ENCODE measurements at places on chromosomes 11 and 22. TPM values are rescaled to one million over a fixed set of nuclear protein-coding genes. Genes with fewer than 3 reads are reported as not detected.

Gene DDX25
- total RNA-seq, result not detected

Gene PRSS23
- 245 TPM for total RNA-seq

Gene ACTN3
- 3.0 TPM for total RNA-seq

Gene KCTD14
- 2.0 TPM for total RNA-seq

Gene MMP13
- not detected for total RNA-seq

Gene DTX4
- total RNA-seq, result 2.6 TPM

Gene NELL1
- total RNA-seq, result 0.88 TPM

Gene AIFM3
- 1.0 TPM for total RNA-seq

Gene PATE4
- not detected for total RNA-seq

Gene MYEOV
- total RNA-seq, result not detected

Gene POLR3H
- 25.3 TPM for total RNA-seq

DNA sequence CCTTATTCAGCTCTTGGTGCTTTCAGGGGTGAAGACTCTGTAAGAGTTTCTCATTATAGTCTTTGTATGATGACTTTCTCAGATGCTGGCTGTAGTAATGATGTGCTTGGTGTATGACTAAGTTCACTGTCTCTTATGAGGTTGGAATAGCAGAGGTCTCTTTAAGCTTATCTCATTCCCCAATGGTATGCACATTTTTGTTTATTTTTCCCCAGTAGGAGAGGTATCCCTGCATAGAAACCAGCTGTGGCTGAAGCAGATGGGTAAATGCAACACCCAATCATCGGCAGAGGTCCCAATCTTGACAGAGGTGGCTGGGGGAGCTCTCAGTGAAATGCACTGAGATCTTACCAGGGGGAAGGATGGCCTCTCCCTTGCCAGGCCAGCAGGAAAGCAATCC is 34.6 kb downstream of the BBOX1 start:
- H3K36me3 ChIP-seq, result no peaks in the 10 kb centered on the region
- no peaks in the 10 kb centered on the region for H3K27me3 ChIP-seq
- no peaks in the 10 kb centered on the region for H3K4me1 ChIP-seq

DNA sequence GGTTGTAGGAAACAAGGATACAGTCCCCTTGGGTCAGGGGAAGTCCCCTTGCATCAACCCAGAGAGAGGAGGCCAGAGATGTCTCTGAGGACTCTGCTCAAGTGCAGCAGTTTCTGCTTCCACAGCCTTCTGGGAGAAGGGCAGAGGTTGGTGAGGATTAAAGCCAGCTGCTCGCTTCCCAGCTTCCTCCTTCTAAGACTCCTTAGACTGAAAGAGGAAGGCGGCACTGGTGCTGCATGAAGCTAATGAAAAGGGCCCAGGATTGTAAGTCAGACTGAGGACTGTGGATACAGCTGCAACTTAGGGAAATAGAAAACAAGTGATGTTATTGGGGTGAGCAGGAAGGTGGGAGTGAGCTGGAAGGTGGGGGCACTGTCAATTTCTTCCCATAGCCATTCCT is at the start of gene OR52K1:
OR52K1 (plus strand) TSS at position 202 of the 400 bp plus-strand sequence. CDS start 6,255 bp downstream, outside the sequence.
- H3K4me3 ChIP-seq, result no peak within 1 kb of the TSS
- H3K36me3 ChIP-seq, result no peaks in the 10 kb centered on the region
- H3K4me1 ChIP-seq, result no peaks in the 10 kb centered on the region
- H3K27me3 ChIP-seq, result no peaks in the 10 kb centered on the region
- no peak for DNase-seq
- H3K27ac ChIP-seq, result no peak within 1 kb of the TSS

DNA sequence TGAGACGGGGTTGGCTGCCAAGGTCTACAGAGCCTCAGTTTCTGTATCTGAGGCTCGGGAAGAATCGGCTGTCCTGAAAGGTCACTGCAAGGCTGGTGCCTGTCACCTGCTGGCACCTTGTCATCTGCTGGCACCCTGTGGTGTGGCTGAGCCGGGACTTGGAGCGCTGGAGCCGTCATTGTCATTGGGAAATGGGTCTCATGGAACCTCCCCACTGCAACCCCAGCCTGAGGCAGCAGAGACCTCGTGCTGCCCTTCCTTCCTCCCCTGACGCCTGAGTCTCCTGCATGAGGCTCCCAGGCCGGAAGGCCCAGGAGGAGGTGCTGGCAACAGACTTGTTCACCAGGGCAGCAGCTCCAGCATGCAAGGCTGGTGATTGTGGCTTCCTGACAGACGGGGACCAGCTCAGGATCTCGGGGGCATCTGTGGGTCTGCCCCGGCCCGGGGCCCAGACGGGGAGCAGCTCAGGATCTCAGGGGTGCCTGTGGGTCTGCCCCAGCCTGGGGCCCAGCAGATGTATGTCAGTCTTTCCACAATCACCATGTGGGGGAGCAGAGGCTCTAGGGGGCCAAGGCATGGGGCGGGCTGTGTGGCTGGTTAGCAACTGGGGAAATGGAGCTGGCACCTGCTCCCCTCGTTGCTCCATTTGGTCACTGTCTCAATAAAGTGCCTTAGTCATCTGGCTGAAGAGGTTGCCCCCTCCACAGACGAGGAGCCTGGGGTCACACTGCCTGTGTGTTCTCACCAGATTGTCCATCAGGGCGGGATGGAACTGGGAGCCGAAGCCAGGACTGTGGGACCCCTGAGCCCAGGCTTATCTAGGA is 668.7 kb downstream of the BRD1 start:
- H3K27me3 ChIP-seq, result no peaks in the 10 kb centered on the region
- H3K36me3 ChIP-seq, result no peaks in the 10 kb centered on the region
- H3K27ac ChIP-seq, result no peak overlapping the region
- no peaks in the 10 kb centered on the region for H3K4me1 ChIP-seq

GRCh38 chr22:37777122-37777687 is 30.5 kb upstream of the GCAT start:
- H3K27ac ChIP-seq, result no peak overlapping the region
- no peaks in the 10 kb centered on the region for H3K36me3 ChIP-seq
- no peaks in the 10 kb centered on the region for H3K4me1 ChIP-seq

DNA sequence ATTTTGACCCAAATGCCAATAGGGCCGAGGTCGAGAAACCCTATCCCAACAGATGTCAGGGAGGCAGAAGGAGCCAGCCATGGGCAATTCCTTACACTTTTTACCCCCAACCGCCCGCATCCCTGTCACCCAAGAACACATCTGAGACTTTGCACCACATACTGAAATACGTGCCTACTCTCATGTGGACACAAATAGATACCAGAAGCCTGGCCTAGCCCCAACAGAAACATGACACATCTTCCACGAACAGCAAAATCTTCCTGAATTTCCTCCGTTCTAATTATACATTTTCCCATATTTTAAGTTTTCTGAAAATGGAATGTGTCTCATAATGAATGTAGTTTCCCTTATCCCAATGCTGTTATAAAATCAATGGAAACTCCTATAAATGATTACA is 64.7 kb downstream of the SLC1A2 start:
- no peaks in the 10 kb centered on the region for H3K27me3 ChIP-seq
- DNase-seq, result no peak
- no peaks in the 10 kb centered on the region for H3K36me3 ChIP-seq
- H3K4me1 ChIP-seq, result no peaks in the 10 kb centered on the region

- H3K4me1 ChIP-seq, result no peaks in the 10 kb centered on the region
- no peak overlapping the region for H3K27ac ChIP-seq
- DNase-seq, result no peak
- no peaks in the 10 kb centered on the region for H3K36me3 ChIP-seq
Observed at GRCh38 chr11:19530505-19530904, 182.1 kb upstream of the NAV2 start.

- H3K4me1 ChIP-seq, result no peaks in the 10 kb centered on the region
- H3K27ac ChIP-seq, result no peak overlapping the region
- DNase-seq, result no peak
Observed at GRCh38 chr11:112770487-112770886, 190.7 kb upstream of the NCAM1 start.

DNA sequence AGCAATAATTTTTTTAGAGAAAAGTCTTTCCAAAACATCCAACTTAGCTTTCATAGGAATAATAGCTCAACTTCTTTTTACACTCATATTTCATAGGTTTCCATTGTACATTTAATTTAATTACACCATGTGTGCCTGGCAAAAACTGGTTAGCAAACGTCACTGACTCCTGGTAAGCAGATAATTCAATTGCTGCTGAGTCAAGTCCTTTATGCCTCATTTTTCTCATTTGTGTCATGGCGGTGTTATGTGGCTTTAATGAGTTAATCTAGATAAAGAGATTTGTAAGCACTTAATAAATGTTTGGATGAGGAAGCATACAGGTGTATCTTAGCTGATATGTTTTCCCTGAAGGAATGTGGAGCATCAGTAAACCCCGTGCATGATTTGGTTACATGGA is 41.2 kb upstream of the PAK1 start:
- H3K27me3 ChIP-seq, result peaks cover 3% of the 10 kb centered on the region
- H3K36me3 ChIP-seq, result no peaks in the 10 kb centered on the region
- H3K4me1 ChIP-seq, result no peaks in the 10 kb centered on the region
- no peak overlapping the region for H3K27ac ChIP-seq

DNA sequence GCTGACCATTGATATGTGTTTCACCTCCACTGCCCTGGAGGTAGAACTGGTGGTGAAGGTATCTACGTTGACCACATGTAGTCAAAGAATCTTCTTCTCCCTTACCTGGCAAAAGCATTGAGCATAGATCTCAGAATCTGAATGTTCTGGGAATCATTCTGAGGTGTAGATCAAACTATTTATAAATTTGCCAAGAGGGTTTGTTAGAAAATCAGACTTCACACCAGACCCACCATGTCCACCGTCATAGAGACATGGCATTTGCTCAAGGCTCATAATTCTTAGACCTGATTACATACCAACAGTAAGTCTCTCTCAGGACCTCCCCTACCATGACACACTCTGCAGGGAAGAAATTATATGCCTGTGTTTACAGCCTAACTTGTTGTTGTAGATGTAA is at the start of gene OR8B2:
OR8B2 (minus strand) TSS at position 101 of the 400 bp plus-strand sequence. CDS start 1,156 bp downstream, outside the sequence.
- H3K27ac ChIP-seq, result no peak within 1 kb of the TSS
- H3K4me1 ChIP-seq, result no peaks in the 10 kb centered on the region
- no peaks in the 10 kb centered on the region for H3K36me3 ChIP-seq

DNA sequence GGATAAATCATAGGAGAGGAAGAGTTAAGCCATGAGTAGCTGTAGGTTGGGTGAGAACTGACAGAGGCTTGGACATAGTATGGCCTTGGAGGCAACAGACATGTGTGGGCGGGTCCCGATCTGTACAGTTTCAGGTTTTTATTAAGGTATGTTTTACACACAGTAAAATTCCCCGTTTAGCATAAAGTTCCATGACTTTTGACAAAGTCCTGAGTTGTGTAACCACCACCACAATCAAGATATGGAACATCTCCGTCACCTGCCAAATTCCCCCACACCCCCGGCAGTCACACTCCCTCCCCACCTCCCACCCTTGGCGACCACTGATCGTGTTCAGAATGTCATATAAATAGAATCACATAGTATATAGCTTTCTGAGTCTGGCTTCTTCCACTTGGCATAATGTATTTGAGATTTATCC is 68.1 kb downstream of the GRIK4 start:
- DNase-seq, result peak; percentile 13
- no peak overlapping the region for H3K4me3 ChIP-seq
- H3K36me3 ChIP-seq, result no peaks in the 10 kb centered on the region
- H3K27me3 ChIP-seq, result no peaks in the 10 kb centered on the region

DNA sequence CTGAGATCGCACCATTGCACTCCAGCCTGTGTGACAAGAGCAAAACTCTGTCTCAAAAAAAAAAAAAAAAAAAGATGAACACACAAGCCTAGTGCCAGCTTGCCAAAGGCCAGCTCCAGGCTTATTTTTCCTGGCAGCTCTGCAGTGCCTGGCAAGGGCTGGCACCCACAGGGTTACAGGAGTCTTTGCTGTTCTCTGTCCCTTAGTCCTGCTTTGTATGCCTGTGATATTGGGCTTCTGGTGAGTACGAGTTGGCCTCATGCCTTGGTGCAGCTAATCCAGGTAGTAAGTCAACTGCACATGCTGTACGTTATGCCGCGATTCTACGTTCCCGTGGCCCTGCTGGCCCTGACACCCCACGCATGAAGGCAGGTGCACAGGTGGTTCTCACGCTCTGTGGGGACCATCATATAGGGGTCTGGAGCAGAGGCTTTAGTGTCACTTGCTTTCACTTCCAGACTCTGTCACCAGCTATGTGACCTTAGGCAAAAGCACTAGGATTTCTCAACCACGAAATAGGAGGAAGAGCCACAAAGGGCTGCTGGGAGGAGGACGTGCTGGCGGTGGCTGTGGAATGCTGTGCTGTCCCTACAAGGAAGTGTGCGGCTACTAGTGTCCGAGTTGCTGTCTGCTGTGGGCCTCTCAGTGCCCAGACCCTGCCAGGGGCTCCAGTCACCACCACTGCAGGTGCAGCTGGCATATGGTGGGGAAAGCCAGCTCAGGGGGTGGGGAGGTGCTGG is 21.4 kb upstream of the RASL10A start:
- no peaks in the 10 kb centered on the region for H3K27me3 ChIP-seq
- no peak for DNase-seq
- H3K4me1 ChIP-seq, result no peaks in the 10 kb centered on the region
- no peaks in the 10 kb centered on the region for H3K36me3 ChIP-seq
- H3K4me3 ChIP-seq, result no peak overlapping the region

DNA sequence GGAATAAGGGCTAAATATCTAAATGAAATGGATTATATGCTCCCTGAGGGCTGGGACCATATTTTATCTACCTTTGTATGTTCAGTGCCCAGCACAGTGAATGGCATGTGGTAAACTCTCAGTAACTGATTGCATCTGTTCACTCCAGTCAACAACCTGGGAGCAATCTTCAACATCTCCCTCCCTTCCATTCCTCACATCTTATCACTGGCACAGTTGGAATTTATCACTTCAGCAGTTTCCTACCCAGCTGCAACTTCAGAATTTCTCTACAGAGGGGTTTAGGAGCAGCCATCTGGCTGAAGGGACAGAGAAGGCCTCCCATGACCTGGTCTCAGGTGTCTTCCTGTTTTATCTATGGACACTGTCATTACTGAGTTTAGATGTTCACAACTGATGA is 9.8 kb upstream of the SIK2 start:
- no peaks in the 10 kb centered on the region for H3K36me3 ChIP-seq
- H3K4me1 ChIP-seq, result no peaks in the 10 kb centered on the region
- H3K27ac ChIP-seq, result no peak overlapping the region
- no peak overlapping the region for H3K4me3 ChIP-seq
- H3K27me3 ChIP-seq, result no peaks in the 10 kb centered on the region

- no peaks in the 10 kb centered on the region for H3K4me1 ChIP-seq
- DNase-seq, result no peak
- no peak overlapping the region for H3K4me3 ChIP-seq
- no peak overlapping the region for H3K27ac ChIP-seq
- H3K36me3 ChIP-seq, result no peaks in the 10 kb centered on the region
- no peaks in the 10 kb centered on the region for H3K27me3 ChIP-seq
Observed at GRCh38 chr11:114255289-114255688, 40.9 kb upstream of the NNMT start.

- DNase-seq, result no peak
- no peaks in the 10 kb centered on the region for H3K27me3 ChIP-seq
- peaks cover 3% of the 10 kb centered on the region for H3K4me1 ChIP-seq
- H3K4me3 ChIP-seq, result no peak overlapping the region
- H3K27ac ChIP-seq, result no peak overlapping the region
Observed at GRCh38 chr11:19874266-19874665, 161.6 kb downstream of the NAV2 start.

GRCh38 chr11:65418431-65418680 is 4.2 kb upstream of the NEAT1 start:
- H3K4me3 ChIP-seq, result no peak overlapping the region
- DNase-seq, result no peak
- H3K4me1 ChIP-seq, result no peaks in the 10 kb centered on the region
- peak overlapping the region; percentile 97 for H3K27ac ChIP-seq
- H3K27me3 ChIP-seq, result peaks cover 1% of the 10 kb centered on the region

- H3K4me3 ChIP-seq, result no peak overlapping the region
- H3K27ac ChIP-seq, result no peak overlapping the region
- H3K4me1 ChIP-seq, result no peaks in the 10 kb centered on the region
Observed at GRCh38 chr11:28289444-28289843, 181.3 kb downstream of the METTL15 start.

GRCh38 chr11:70040869-70041501 is 37.1 kb upstream of the ANO1 start:
- no peaks in the 10 kb centered on the region for H3K4me1 ChIP-seq
- no peak for DNase-seq
- no peaks in the 10 kb centered on the region for H3K27me3 ChIP-seq
- no peaks in the 10 kb centered on the region for H3K36me3 ChIP-seq
- no peak overlapping the region for H3K4me3 ChIP-seq

Measured in aorta (tissue), 5 donors.